Femur (tissue), 1 donor: ENCODE measurements at places on chromosomes 5 and 9.
A peak's percentile ranks its signal among the peaks of the same experiment; 100 is the strongest.

GRCh38 chr5:123673107-123673506 is 161.1 kb downstream of the CSNK1G3 start:
- no peak for DNase-seq

DNA sequence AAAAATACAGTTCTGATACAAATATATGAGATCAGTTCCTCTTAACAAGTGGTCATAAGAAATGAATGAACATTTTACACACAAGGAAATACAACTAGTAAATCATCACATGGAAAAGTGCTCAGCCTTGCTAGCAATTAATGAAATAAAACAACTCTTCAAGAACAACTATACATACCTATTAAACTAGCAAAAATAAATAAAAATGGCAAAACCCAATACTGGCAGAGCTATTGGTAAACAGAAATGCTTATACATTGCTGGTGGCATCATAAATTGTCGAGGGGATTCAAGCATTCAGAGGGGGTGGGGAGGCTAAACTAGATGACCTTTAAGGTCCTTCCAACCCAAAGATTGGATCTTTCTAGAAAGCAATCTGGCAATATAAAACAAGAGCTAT is 5.9 kb upstream of the FRRS1L start:
- DNase-seq, result no peak

DNA sequence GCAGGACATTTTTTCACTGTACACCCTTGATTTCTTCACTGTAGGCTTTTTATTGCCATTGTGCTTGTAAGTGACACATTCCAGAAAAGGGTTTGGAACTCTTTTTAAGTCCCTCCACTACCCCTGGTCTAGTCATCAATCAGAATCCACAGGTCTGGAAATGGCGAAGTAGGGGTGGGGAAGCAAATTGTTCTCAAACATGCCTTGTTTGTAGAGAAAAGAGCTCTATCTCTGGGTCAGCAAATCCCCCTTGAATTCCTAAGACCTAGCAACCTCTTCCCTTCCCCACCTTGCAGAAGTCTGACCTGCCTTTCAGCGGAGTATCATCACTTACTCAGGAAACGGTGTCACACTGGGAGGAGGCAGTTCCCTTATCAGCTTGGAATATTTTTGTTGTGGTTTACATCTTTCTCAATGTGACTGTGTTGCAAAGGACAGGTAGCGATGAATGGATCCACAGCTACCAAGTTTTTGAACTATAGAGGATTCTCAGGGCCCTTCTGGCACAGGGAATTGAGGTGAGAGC is 3.2 kb downstream of the SH3RF2 start:
- no peak for DNase-seq

DNA sequence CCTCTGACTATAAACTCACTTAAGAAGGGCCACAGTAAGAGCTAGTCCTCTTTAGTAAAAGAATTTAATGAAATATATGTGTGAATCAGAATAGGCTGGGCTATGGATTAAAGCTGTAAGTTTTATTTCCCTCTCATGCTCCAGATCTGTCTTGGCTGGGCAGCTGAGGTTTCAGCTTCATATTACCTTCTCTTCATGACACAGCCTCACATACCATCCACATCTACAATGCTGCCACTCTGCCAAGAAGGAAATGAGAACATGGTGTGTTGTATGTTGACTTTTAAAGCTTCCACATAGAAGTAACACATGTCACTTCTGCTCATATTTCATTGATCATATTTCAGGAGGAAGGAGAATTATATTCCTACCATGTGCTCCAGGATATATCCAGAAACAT is 776.0 kb upstream of the ACO1 start:
- DNase-seq, result peak; percentile 22

DNA sequence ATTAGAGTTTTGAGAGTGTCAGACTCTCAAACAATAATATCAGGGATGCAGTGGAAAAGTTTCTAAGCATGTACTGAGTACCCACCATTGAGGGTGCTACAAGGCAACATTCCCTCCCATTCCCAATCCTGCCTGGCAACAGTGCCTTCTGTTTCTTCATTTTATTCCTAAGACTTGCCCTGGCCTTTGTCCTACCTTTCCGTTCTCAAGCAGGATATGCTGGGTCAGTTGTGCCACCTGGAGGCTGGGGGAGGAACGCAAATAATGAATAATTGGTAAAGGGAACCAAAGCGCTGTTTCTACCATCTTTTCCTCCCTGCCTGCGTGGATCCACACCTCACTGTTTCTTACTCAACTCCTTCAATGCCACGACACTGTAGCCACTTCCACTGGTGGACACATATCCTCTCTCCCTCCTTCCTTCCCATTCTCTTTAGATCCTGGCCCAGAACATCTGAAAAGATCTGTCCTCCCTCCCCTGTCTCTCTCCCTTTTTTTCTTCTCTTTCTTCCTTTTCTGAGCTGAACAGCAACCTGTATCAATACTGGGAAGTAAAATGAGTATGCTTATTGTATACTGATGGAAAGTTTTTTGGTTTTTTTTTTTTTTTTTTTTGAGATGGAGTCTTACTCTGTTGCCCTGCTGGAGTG is 149.5 kb downstream of the C9orf152 start:
- DNase-seq, result peak; percentile 40

DNA sequence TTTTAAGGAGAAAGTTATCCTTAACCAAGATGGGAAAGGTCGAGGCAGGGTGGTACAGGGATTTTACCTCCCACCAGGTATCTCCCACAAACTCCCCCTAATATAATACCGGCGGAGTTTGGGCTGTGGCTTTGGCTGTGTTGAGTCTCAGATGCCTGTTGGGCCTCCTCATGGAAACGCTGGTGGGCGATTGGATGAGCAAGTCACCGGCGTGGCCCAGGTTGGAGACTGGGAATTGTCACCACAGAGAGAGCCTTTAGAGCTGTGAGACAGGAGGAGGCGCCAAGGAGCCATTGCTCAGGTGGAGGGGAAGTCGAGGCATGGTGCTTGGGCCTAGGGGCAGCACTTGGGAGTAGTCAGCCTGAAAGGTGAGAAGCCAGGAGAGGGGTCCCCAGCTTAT is 3.4 kb upstream of the CAMSAP1 start:
- DNase-seq, result peak; percentile 8
